ENCODE measurements at places on chromosomes 16 and 17.
A peak's percentile ranks its signal among the peaks of the same experiment; 100 is the strongest.

- DNase-seq = no peak
Measured at GRCh38 chr16:28537964-28538732, 626 bp downstream of the NUPR1 start.

DNA sequence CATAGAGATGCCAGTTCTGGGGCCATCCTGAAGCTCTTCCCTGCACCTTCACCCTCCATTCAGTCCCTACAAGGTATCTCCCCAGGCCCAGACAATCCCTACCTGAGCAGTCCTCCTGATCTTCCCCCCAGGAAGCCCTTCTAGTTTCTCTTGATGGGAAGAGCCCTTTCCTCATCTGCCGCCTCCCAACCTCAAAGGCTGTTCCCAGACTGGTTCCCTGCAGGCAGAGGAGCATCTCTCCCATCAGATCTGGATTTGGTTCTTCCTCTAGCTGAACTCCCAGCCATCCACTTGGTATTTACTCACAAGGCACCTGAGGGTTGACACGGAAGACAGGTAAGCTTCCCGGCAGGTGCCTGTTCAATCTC, 24.6 kb upstream of the PHB1 start:
- DNase-seq = no peak

- DNase-seq = peak; percentile 50
Measured at GRCh38 chr17:17859909-17860765, 23.4 kb upstream of the SREBF1 start.

DNA sequence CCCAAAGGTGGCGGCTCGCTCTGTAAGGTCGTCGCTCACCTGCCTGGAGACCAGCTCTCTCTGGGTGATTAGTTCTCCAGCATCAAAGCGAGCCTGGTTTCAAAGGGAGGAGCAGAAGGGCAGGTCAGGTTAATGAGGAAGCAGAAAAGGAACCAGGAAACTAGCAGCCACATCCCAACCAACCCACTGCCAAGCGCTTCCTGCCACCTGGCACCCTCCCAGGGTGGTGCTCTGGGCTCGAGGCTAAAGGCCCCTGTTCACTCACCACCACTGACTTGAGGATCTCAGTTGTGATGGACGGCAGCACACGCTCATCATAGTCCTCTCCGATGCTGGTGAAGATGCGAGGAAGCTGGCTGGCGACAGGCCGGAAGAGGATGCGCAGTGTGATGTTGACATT, 5.6 kb downstream of the PHB1 start:
- DNase-seq = no peak

GRCh38 chr17:64348666-64349065, 42.0 kb downstream of the PECAM1 start:
- no peak for DNase-seq

DNA sequence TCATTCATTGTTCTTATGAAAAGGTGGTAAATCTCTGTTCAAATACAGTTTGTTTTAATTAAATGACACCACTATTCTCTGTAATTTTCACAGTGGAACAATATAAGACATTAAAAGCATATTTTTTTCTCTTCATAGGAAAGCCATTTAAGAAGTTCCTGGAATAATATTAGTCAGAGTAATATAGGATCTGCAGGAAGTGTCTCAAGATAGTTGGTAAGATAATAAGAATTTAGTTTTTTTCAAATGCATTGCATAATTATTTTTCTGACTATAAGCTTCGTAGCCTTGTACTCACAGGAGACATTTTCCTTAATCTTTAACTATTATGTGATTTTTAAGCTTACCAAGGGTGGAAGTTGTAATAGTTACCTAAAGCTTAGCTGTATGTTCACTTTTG, 16.9 kb downstream of the STXBP4 start:
- DNase-seq = no peak

- DNase-seq = peak; percentile 95
Measured at GRCh38 chr16:57535680-57536305, 578 bp downstream of the CCDC102A start.

- no peak for DNase-seq
Measured at GRCh38 chr16:46727630-46728029, 20.5 kb downstream of the MYLK3 start.

DNA sequence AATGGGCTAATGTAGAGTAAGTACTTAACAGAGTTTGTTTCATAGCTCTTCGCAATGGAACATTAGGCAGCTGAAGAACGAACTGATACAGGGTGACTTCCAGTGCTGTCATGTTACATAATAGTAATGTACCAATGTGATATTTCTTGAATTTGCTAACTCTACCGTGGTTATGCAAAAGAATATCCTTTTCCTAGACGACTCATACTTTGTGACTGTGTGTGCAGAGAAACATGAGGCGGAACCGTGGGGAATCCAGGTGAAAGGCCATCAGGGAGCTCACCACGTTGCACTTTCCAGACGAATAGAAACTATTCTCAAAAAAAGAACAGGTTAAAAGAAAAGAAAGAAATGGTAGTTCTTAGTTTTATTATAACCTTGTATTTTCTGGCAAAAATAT, 13.2 kb downstream of the NOB1 start:
- no peak for DNase-seq

GRCh38 chr16:67542464-67542863, 13.8 kb downstream of the RIPOR1 start:
- DNase-seq = peak; percentile 53

All from stimulated activated CD8-positive, alpha-beta memory T cell treated with anti-CD3 and anti-CD28 coated beads, Interleukin-7, amount 100 ng/mL, for 4 hours (primary cell).